ENCODE measurements at places on chromosomes 3 and 15. TPM values are rescaled to one million over a fixed set of nuclear protein-coding genes. Genes with fewer than 3 reads are reported as not detected.

The MITF gene
- total RNA-seq = 0.33 TPM

- peaks cover 12% of the 10 kb centered on the region for H3K4me1 ChIP-seq
- no peak for DNase-seq
- peaks cover 2% of the 10 kb centered on the region for H3K36me3 ChIP-seq
- peaks cover 11% of the 10 kb centered on the region for H3K27me3 ChIP-seq
- peak overlapping the region; percentile 91 for H3K4me3 ChIP-seq
Measured at GRCh38 chr15:83205725-83206324, 1.8 kb downstream of the HDGFL3 start.

The GOLGA6L10 gene
- 4.7 TPM for total RNA-seq

DNA sequence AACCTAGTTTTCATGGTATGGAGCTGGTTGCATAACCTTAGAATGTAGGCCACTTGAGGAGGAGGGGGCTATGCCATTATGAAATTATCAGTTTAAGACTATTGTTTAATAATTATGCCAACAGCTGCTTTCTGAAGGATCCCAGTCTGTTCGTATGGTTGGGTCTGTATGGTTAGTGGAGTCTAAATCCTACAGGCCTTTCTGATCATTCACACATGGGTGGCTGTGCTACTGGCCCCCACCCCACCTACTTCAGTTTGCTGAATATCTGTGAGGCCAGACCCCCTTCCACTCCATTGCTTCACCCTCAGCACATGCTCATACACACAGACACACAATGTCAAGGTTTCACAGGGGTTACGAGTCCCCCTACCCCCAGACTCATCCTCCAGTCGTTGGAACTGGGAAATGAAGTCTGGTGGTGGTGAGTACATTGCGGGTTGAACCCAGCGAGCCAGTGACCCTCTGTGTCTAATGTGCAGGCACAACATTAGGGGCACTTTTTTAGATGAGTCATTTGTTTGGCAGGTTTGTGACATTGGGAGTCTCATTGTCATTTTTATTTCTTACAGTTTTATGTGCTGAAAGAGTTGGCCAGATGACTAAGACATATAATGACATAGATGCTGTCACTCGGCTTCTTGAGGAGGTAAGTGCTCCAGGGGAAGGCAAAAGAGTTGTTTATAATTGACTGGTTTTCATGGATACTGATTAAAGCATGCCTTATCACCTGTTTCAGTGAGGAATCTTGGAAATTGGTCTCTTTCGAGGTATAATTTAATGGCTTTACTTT is 85.3 kb downstream of the TRAK1 start:
- H3K36me3 ChIP-seq = peaks cover 23% of the 10 kb centered on the region
- H3K4me3 ChIP-seq = no peak overlapping the region
- no peaks in the 10 kb centered on the region for H3K27me3 ChIP-seq
- no peak for DNase-seq
- H3K4me1 ChIP-seq = peaks cover 21% of the 10 kb centered on the region

DNA sequence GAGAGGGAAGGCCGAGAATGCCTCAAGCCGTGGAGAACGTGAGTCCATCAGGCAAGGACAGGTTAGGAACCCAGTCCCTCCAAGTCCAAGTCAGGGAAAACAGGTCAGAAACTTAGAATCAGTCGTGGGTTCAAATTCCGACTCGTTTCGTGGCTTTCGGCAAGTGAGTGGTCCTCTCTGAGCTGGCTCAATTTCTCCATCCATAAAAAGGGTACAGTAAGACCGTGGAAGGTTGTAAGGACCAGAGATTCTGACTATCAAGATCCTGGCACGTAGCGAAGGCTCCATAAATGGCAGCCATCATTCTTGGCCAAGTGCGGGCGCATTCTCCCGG is 604 bp upstream of the MED12L start:
- DNase-seq = no peak
- no peak overlapping the region for H3K27ac ChIP-seq
- H3K36me3 ChIP-seq = no peaks in the 10 kb centered on the region
- peaks cover 11% of the 10 kb centered on the region for H3K4me1 ChIP-seq
- peaks cover 42% of the 10 kb centered on the region for H3K27me3 ChIP-seq

- H3K4me1 ChIP-seq = no peaks in the 10 kb centered on the region
- no peak for DNase-seq
- no peak overlapping the region for H3K4me3 ChIP-seq
- H3K27ac ChIP-seq = no peak overlapping the region
Measured at GRCh38 chr15:62887113-62887570, 155.4 kb upstream of the TPM1 start.

The PPP1R14D gene
- not detected for total RNA-seq

DNA sequence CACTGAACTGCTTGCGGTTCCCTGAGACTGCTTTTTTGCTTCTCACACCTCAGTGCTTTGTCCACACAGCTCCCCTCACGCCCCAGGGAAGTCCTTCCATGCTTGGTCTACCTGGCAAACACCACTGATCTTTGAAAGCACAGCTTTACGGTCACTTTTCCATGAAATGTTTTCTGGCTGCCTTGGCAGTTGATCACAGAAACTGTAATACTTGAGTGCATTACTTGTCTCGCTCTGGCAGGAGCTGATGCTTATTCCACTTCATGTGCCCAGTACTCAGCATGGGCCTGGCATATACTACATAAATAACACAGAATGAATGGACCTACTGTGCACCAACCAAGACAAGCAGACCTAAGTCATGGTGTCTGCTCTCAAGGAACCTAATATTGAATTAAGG is 121.1 kb downstream of the MEX3B start:
- no peak overlapping the region for H3K4me3 ChIP-seq
- no peak overlapping the region for H3K27ac ChIP-seq
- H3K27me3 ChIP-seq = no peaks in the 10 kb centered on the region
- no peaks in the 10 kb centered on the region for H3K4me1 ChIP-seq

The ITIH3 gene
- not detected for total RNA-seq

- no peak overlapping the region for H3K27ac ChIP-seq
- no peaks in the 10 kb centered on the region for H3K36me3 ChIP-seq
- H3K27me3 ChIP-seq = no peaks in the 10 kb centered on the region
- no peak overlapping the region for H3K4me3 ChIP-seq
- H3K4me1 ChIP-seq = peaks cover 7% of the 10 kb centered on the region
Measured at GRCh38 chr3:27927882-27928281, 205.8 kb upstream of the EOMES start.

- H3K4me3 ChIP-seq = peak overlapping the region; percentile 99
- H3K4me1 ChIP-seq = peaks cover 15% of the 10 kb centered on the region
- peak overlapping the region; percentile 52 for H3K27ac ChIP-seq
- DNase-seq = no peak
- no peaks in the 10 kb centered on the region for H3K27me3 ChIP-seq
Measured at GRCh38 chr3:141740349-141740748, 2.3 kb downstream of the RNF7 start.

DNA sequence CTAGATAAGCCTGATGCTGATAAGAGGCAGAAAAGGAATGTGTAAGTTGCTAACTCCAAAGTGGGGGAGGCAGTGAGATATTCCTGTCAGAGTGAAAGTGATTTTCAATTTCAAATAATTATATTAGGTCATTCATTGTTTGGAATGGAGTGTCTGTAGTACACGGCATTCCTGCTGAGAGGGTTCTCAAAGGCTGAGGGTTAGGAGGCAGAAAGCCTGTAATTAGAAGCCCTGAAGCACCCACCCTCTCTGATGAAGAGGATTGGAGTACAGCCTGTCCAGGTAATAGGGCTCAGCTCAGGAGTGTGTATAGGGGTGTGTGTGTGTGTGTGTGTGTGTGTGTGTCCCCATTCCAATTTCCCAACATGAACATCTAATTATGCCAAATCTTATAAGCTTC is 486.8 kb downstream of the MAGI1 start:
- peaks cover 14% of the 10 kb centered on the region for H3K27me3 ChIP-seq
- no peak overlapping the region for H3K27ac ChIP-seq
- no peak for DNase-seq
- no peak overlapping the region for H3K4me3 ChIP-seq
- no peaks in the 10 kb centered on the region for H3K36me3 ChIP-seq

The TRMT10C gene
- 27.2 TPM for total RNA-seq

The POPDC2 gene
- 4.6 TPM for total RNA-seq

The PRSS50 gene
- total RNA-seq = not detected

The FSIP1 gene
- total RNA-seq = 0.30 TPM

The SIDT1 gene
- total RNA-seq = 71.2 TPM

GRCh38 chr3:128385080-128385832 is 81.4 kb downstream of the DNAJB8 start:
- H3K4me3 ChIP-seq = no peak overlapping the region
- no peaks in the 10 kb centered on the region for H3K36me3 ChIP-seq
- peaks cover 30% of the 10 kb centered on the region for H3K4me1 ChIP-seq
- H3K27me3 ChIP-seq = no peaks in the 10 kb centered on the region

- H3K36me3 ChIP-seq = no peaks in the 10 kb centered on the region
- H3K4me1 ChIP-seq = no peaks in the 10 kb centered on the region
- no peak for DNase-seq
- H3K27me3 ChIP-seq = peaks cover 18% of the 10 kb centered on the region
- no peak overlapping the region for H3K27ac ChIP-seq
Measured at GRCh38 chr15:99963976-99964375, 230.7 kb upstream of the LYSMD4 start.

DNA sequence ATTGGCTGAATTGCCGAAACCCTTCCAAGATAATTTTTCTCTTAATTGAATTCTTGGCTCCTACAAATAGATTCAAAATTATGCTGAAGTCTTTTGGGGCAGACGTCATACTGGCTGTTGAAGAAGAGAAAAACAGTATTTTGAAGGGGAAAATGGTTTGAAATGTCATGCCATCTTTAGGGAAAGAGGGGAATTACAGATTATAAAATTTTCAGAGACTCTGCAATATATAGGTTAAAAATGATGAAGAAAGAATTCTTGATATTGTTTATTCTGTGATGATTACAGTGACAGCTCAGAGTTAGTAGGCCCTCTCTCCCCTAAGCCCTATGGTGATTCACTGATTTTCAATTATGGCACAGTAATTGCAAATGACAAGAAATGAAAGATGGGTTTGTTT is 86.1 kb downstream of the CGNL1 start:
- no peak overlapping the region for H3K27ac ChIP-seq
- H3K27me3 ChIP-seq = peaks cover 14% of the 10 kb centered on the region
- no peak for DNase-seq
- peaks cover 5% of the 10 kb centered on the region for H3K36me3 ChIP-seq

The PYGO1 gene
- not detected for total RNA-seq

- H3K36me3 ChIP-seq = no peaks in the 10 kb centered on the region
- no peaks in the 10 kb centered on the region for H3K4me1 ChIP-seq
- H3K4me3 ChIP-seq = no peak overlapping the region
Measured at GRCh38 chr3:175716446-175716845, 857.3 kb downstream of the NAALADL2 start.

GRCh38 chr3:141266797-141267555 is 35.4 kb downstream of the PXYLP1 start:
- H3K4me1 ChIP-seq = peaks cover 36% of the 10 kb centered on the region
- no peaks in the 10 kb centered on the region for H3K27me3 ChIP-seq
- H3K36me3 ChIP-seq = no peaks in the 10 kb centered on the region
- peak overlapping the region; percentile 98 for H3K27ac ChIP-seq
- peak; percentile 68 for DNase-seq

Data from naive thymus-derived CD8-positive, alpha-beta T cell (primary cell).